H54 (cell line): ENCODE measurements at places on chromosomes 5 and 9.

GRCh38 chr9:120767451-120767850 lies 25.8 kb downstream of the FBXW2 start:
- no peak for DNase-seq

- DNase-seq: no peak
Measured at GRCh38 chr9:89236955-89237573, 58.4 kb upstream of the SHC3 start.

GRCh38 chr9:28464481-28465216 lies 891.4 kb upstream of the C9orf72 start:
- no peak for DNase-seq

DNA sequence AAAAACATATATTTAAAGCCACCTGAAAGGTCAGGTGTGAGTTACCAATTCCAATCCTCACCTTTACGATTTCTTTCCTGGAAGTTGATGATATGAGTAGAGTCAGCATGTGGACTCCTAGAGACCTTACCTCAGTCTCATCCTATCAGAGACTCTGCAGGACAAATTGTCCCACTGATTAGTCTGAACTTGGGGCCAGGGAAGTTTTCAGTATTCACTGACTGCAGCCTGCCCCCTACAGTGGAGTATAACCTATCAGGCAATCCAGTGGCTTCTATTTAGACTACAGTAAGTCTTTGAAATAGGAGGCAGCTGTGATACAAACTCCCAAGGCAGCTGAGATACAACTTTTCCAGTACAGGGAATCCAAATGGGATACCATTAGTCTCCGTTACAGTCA lies 449.4 kb upstream of the CDH10 start:
- no peak for DNase-seq

- peak; percentile 17 for DNase-seq
Measured at GRCh38 chr5:126777257-126777974, 480 bp downstream of the LMNB1 start.

- DNase-seq: no peak
Measured at GRCh38 chr5:121189342-121190305, 662.1 kb upstream of the FTMT start.

GRCh38 chr9:101336091-101336490 lies 48.7 kb downstream of the BAAT start:
- DNase-seq: no peak

DNA sequence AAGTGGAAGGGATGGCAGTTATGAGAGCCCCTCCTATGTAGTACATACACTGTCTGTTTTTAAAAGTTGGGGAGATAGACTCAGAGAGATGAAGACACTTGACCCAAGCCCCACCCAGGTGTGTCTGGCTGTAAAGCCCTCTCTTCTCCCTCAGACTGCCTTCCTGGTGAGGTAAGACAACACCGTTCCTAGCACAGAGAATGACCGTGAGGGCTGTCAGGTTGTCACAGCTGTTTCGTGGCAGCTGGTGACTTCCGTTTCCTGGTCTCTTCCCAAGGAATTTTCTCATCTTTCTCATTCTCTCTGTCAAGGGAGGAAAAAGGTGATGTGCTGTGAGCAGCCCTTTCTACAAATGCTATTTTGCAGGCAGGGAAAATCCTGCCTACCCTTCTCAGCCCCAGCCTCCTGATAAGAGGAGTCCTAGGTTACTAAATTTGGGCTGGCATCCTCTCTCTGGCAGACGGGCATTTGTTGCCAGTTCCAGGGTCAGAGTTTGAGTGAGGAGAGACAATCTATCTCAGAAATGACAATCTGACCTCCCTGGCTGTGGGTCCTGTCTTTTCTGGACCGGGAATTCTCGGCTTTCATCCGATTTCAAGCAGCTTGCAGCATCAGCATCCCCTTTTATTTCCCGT lies 263.5 kb upstream of the PANK3 start:
- DNase-seq: no peak

GRCh38 chr5:96084874-96085506 lies 123.3 kb upstream of the ELL2 start:
- DNase-seq: no peak

- no peak for DNase-seq
Measured at GRCh38 chr5:172766287-172767108, 4.5 kb downstream of the DUSP1 start.

GRCh38 chr9:88388886-88389605 lies 802 bp downstream of the SPIN1 start:
- peak; percentile 75 for DNase-seq

DNA sequence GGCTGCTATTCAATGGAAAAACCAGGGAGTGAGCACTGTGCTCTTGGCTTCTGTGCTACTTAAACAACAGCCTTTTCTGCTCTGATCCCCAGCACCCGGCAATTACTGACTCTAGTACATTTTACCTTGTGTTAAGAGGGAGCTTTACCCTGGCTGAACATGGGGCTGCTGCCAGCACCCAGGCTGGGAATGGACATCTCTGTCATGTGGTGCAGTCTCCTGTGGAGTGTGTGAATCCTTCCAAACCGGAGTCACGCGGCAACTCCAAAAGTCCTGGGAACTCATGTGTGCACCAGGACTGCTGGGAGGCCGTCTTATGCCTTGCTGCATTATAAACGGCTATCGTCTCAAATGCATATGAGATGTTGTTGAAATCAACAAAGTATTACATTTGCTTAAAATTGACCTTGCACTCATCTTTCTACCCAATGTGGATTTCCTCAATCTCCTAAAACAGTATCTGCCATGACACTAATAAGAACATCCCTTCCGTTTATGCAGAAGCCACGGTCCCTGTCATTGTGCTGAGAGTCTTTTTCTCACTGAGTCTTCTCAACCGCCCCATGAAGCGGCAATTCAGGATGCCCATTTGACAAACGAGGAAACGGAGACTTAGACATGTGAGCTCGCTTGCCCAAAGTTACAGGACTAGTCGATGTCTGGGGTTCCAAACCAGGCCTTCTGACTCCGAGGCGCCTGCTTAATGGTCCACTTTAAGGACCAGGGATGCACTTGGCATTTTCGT lies 884 bp upstream of the GSN start:
- DNase-seq: no peak

DNA sequence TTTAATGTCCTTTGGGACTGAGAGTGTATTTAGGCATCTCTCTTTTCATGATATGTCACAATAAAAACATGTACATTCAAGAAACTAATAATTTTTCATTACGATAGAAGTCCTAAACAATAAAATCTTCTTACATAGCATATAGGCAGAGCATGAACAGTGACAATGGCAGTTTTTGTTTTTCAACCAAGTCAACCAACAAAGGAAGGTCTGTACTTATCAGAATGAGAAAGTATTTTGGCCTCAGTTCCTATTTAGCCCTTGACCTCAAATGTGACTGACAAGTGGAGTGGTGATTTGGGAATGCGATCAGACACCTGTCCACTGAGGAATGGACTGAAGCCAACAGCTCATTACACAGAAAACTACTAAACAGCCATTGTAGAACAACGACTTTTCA lies 219.5 kb downstream of the TMEM161B start:
- no peak for DNase-seq
